ENCODE measurements at places on chromosomes 2 and 18. TPM values are rescaled to one million over a fixed set of nuclear protein-coding genes. Genes with fewer than 3 reads are reported as not detected.

Gene PTPRN
- polyA plus RNA-seq = 1.3 TPM

Gene TPO
- polyA plus RNA-seq = 0.30 TPM

Gene GNLY
- polyA plus RNA-seq = 0.67 TPM

Gene SPTBN1
- polyA plus RNA-seq = 262 TPM

Gene ABHD1
- polyA plus RNA-seq = 0.86 TPM

Gene DNPEP
- 23.4 TPM for polyA plus RNA-seq

Gene DNER
- 1.3 TPM for polyA plus RNA-seq

Measured in ovary (tissue), 10 donors.